Epithelial cell of prostate (primary cell): ENCODE measurements at places on chromosomes 6 and 20.
A peak's percentile ranks its signal among the peaks of the same experiment; 100 is the strongest.

DNA sequence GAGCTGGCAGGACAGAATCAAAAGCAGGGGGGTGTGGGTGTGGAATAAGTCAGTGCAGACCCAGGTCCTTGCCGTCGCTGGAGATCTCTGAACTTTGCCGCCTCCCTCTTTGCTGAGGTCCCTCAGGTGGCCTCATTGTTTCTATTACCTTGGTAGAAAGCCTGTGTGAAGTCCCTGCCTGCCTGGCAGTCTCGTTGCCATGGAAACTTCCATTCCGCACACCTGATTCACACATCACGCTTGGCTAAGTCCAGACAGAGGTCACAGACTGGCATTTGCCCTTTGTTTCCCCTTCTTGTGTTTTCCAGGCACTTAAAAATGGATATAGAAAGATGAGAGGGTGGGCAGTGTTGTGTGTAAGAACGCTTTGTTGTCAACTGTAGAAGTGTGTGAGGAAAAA, 260.6 kb downstream of the PRL start:
- DNase-seq, result peak; percentile 20

- DNase-seq, result no peak
Measured at GRCh38 chr6:36757206-36757605, 59.6 kb downstream of the RAB44 start.

DNA sequence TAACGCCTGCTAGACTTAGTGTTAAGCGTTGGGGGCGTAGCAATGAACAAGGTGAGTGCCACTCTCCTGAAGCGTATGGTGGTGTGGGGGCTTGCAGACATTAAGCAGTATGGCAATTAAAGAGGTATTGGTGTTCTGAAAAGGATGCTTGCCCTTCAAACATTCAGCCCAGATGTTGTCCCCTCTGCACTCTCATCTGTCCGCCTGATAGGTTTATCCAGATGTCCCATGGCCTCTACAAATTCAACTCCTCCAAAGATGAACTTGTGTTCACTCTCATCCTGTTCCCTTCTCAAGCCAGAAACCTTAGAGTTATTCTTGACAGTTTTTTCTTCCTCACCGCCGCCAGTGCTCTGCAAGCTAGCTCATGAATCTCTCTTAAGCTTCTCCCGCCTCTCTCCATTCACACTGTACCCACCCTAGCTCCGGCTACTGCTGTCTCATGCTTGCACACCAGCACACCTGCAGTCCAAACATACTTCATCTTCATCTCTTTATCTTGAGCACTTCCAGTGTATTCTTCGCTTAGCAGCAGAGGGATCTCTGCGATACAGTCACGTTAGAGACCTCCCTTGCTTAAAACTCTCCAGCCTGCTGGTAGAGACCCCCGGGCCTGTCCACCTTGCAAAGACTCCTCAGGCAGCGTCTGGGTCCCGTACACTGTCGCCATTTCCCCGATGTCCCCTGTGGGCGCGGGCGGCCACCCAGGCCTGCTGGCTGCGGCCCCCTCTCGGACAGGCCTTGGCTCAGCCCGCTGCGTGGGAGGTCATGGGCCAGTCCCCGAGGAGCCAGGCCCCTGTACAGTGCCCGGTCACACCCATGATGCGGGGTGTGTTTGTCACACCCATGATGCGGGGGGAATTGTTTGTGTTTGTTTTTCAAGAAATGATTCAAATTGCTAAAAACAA, 962 bp downstream of the DDX27 start:
- no peak for DNase-seq

DNA sequence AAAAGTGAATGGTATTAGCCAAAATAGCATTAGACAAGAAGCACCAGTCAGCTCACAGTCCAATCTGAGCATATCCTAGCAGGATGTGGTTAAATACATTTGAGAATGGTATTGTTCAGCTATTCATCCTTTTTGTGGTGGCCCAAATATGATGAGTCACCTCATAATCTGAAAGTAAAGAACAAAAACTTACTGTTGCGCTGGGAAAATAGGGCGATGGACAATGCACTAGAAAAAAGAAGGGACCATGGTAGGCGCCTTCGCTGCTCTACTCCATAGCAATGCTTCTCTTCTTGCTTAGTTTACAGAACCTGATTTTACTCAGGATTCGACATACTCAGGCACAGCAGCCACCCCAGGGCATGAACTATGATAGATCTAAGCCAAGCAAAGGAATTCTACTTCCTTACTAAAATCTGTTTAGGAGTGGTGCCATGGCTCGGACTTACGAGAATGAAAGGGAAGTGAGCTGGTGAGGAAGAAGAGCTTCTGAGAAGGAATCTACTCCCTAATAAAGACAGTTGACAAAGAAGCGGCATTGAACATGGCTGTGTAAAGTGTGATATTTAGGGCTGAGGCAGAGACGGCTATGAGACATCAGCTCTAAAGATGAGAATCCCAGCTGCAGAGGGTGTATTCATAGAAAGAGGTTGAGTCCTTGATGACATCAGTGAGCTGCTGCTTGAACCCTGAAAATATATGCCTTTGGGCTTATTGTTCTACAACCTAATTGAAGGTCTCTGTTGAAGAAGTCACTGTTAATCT, 16.6 kb upstream of the FBXO9 start:
- DNase-seq, result peak; percentile 52

GRCh38 chr6:98984121-98984520, 36.4 kb upstream of the FBXL4 start:
- DNase-seq, result no peak

- DNase-seq, result no peak
Measured at GRCh38 chr20:43320536-43320935, 130.8 kb upstream of the PTPRT start.

DNA sequence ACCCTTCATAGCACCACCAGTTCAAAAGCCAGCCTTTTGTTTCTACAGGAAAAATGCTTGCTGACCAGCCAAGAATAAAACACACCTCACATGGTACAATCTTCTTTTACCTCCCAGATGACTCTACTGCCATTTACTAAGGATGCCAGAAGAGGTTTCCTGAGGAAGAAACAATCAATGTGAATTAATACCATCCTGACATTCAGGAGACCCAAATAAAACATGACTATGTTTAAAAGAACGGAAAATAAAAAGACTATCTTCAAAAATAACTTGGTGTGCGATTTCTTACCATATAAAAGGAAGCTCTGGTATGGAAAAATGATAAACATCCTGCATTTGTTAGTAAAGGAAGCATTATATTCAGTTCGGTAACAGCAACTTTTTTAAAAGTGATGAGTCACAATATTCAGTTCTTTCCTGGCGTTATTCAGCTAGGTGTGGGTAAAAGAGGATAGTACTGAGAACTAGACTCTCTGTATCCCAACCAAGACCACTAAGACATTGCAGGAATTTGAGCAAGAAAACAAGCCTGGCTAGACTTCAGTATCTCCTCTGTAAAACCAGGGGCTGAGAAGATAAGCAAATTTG, 16.3 kb downstream of the COL21A1 start:
- no peak for DNase-seq

DNA sequence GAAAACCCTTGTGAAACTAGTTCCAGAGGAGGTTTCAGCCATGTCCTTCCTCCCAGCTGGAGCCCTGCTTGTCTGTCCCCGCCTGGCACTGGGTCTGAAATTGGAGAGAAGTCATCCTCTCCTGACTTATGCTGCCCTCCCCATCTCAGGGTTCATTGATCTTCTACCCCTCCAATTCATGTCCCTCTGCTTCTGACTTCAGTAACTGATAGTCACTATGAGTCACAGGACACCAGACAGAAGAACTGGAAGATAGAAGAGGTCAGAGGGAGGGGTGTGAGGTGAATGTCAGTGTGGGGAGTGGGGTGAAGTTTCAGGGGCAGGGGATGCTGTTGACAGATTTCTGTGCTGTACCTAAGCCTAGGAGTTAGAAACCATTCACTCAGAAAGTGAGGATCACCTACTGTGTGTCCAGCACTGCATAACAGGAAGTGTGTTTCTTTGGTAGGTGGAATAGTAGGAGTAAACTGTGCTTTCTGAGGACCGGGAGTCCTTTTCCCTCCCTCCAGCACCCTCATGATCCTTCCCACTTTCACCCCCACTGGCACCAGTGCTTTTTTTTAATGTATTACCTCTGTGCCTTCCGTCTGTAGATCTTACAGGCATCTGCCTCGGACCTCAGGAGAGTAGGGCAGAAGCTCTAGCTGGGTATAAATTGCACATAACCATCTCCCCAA, 627 bp upstream of the RPP21 start:
- DNase-seq, result no peak

- DNase-seq, result no peak
Measured at GRCh38 chr6:44198684-44199083, 18.0 kb upstream of the MYMX start.

DNA sequence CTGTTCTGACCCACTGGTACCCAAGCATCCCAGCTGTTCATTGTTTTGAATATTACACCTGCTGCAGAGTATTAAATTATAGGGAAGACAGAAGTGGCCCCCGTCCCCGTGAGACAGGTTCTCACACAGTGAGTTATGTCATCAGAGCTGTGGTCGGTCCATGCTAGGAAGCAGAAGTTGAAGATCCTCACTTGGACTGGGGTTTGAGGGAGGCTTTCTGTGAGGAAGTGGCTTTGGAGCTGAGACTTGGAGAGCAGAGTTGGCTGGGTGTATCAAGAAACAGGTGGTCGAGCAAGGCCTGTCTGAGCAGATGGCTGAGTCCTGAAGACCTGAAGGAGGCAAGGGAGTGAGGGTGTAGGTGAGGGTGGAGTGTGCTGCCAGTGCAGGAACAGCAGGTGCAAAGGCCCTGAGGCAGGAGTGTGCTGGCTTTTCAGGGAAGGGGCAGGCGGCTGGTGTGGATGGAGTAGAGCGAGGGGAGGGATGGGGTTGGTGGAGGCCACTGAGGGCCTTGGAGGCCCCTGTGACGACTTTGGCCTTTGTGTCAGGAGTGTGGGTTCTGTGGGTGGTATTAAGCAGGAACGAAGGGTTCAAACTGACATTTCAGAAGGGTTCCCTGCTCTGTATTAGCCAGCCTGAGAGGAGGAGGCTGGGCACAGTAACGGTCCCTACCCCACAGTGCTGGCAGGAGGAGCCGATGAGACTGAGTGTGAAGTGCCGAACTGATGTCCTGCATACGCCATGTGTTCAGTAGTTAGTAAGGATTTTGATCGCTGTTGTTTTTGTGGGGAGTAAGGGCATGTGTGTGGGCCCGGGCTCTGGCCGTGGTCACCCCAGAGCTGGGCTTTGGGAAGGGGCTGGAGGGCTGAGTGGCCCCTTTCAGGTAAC, 11.8 kb downstream of the SRC start:
- no peak for DNase-seq

DNA sequence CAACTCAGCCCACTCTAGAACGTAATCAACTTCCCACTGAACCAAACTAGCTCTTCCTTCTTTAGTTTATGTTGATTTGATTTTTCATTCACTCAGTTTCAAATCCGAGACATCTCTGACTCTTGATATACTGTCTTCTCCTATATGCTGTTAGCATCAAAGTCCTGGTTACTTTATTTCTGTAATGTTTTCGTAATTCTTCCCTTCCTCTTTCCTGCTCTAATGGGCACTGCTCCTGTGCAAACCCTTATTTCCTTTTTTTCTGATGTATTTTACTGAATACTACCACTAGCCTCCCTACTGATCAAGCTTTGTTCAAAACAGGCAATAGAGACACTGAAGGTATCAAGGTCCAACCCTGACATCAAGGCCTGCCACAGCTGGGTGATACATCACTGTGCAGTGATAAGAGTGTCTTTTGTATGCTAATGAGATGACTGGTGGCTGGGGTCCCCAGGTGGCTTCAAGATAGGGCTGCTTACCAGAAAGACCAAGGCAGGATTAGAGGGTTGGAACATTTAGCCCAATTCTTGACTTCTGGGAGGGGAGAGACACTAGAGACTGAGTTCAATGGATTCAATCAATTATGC, 95.2 kb downstream of the KIF13A start:
- DNase-seq, result no peak

DNA sequence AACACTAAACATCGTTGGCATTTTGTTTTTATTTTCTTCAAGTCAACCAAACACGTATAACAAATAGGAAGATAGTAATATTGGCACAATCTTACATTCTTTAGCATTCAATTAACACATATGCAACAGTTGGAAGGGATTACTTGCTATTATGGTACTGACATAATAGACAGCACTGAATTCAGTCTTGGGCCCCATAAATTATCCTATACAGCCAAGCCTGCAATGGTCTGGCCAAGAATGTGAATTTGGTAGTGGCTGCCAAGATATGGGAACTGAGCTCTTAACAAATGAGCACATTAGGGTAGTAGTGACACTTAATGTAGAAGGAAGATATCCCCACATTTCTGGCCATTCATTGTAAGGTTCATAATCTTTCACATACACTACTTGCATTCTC, 44.8 kb upstream of the ARHGAP18 start:
- DNase-seq, result no peak

GRCh38 chr6:41228616-41229015, 467 bp downstream of the TREML4 start:
- no peak for DNase-seq

GRCh38 chr6:87104667-87105066, 9.8 kb upstream of the CGA start:
- no peak for DNase-seq
